ENCODE measurements at places on chromosomes 5 and 9.

- peak; percentile 71 for DNase-seq
These were observed 32.1 kb downstream of the LCP2 start for GRCh38 chr5:170265522-170265921.

DNA sequence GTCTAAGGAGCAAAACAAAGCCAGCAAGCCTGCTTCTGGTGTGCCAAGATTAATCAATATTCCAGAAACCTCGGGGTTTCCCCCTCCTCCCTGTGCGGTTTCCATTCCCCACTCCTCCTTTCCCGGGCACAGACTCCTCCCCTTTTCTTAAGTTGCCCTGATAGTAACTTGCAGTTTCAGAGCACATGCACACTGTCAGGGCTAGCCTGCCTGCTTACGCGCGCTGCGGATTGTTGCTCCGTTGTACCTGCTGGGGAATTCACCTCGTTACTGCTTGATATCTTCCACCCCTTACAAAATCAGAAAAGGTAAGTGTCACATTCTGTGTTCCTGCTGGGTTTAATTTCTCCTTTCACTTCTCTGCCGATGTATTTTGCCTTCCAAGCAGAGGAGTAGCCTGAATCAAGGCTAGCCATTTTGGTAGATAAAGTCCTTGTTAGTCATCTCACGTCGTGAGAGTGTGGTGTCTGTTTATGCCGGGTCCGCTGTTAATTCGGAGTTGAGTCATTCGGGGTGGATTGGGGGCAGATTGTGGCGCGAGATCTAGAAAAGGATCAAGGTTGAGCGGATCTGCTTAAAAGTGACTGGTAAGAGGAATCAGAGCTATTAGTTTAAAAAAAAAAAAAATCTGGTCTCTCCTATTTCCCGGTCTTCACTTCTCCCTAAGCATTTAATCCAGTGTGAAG lies at the start of gene SLC1A3:
SLC1A3 (plus strand) TSS at position 179 of the 686 bp plus-strand sequence. CDS start 1,818 bp downstream, outside the sequence.
- peak; percentile 42 for DNase-seq

DNA sequence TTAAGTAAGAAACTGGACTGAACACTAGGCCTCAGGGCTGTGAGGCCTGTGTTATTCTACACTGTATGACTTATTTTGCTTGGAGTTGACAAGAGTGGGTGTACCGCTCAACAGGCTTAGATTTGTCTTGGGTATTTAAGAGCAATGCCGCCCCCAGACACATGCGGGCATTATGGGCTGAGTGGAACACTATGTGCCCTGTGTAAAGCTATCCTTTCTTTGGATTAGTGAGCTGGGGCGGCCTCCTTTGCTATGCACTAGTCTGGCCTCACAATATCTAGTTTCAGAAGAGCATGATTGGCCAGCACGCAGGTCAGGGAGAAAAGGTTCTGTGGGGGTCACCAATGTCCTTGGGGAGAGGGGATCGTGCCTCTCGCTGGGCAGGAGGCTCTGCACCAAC lies 206.3 kb upstream of the GDNF start:
- no peak for DNase-seq

DNA sequence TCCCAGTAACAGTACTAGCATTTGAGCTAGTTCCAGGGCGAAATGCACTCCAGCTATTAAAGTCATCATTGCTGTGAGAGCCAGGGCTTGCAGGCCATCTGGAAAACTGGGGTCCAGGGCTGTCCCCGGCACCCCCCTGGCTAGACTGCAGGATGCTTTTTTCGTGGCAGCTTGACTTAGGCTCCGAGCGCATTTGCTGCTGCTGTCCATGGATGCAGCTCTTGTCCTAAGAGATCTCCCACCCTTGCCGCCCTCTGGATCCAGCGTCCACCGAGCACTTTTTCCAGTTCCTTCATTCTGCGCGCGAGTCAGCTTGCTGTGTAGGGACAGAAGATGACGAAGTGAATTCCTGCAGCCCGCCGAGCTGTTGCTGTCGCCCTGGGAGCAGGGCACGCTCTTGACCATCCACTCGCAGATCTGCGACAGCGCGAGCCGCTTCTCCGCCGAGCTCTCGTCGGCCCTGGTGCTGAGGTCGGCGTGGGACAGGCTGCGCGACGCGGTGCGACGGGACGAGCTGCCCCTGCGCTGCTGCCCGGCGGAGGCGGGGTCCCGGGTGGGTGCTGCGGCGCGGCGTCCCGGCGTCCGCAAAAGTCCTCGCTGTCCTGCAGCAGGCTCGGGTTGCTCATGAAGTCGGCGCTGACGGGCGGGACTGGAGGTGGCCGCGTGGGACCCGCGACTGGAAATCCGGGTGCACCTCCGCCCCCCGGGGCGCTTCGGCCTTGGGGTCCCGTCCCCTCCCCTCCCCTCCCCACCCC lies 30.7 kb downstream of the OR2V1 start:
- no peak for DNase-seq

GRCh38 chr5:171617817-171618591 lies 167.6 kb upstream of the SMIM23 start:
- DNase-seq = no peak

DNA sequence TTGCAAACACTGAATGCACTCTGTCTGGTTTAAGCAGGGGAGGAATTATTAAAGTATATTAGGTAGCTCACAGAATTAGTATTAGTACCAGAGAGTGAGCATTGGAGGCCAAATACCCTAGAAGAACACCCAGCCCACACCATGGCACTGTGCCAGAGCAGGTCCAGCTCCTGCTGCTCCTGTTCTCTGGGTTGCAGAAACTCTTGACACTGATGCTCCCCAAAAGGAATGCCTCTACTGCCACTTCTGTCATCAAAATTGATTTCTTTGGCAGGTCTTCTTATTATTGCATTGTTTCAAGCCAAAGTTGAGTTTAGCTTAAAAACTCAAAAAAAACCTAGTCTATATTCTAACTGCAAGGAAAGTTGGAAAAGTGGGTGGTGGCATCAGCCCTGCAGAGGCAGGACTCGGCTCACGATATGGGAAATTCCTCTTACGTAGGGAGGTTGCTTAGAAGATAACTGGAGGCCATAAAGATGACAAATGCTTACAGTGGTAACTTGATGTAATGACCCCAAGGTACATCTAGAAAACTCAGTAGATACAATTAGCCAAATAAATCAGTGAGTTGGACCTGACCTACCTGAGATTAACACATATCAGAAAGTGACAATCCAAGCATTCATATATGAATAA lies 123.4 kb downstream of the CD180 start:
- no peak for DNase-seq

DNA sequence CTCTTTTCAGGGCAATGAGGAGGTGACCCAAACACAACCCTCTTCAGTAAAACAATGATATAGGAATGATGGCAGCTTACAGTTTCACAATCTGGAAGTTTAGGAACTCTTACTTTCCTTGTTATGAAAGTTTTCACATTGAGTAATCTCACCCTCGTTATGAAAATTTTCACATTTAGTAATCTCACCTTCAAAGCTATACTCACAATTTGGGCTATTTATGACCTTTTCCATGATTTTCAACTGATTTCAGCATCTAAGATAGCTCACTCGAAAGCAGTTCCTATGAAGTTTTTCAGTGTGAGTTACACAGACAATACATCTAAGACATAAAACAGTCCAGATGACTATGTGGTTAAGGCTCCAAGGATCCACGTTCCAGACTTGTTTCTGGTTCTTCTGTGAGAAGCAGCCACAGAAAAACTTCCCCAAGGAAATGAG lies 57.1 kb downstream of the FOXD1 start:
- DNase-seq = no peak

DNA sequence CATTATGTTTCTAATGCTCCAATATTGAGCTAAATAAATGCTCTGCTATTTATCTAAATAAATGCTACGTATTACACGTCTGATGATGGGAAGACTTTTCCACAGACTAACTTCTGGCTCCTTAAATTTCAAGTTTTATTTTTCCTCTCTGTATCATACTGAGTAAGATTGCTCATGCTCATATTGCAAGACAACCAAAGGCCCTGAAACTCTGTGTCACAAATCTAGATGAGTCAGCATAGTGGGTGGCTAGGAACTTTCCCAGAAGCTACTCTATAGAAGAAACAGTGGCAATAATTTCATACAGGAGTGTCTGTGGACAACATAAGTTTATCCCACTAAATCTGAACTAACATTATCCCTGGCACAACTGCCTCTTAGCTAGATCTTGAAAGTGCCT lies 53.0 kb upstream of the RFX3 start:
- no peak for DNase-seq

DNA sequence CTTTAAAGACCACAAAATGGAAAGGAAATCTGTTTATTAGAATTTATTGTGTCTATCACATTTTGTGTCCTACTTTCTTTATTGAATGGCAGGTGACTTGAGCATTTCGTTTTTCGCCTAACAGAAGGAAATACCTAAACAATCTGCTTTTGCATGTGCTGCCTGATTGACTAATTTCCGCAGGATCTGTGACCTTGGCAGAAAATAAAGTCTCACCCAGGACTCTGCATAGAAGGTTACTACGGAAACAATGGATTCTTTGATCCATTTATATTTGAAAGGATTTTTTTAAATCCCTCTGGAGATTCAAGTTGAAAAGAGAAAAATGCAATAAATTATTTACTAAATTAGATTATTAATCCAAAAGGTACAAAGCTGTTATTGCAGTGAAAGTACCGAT lies 61.0 kb upstream of the CAST start:
- DNase-seq = no peak

GRCh38 chr5:110356677-110357076 lies 369.8 kb downstream of the TMEM232 start:
- DNase-seq = no peak
